Umbilical cord (tissue), 2 donors: ENCODE measurements at places on chromosomes 2 and 18. TPM values are rescaled to one million over a fixed set of nuclear protein-coding genes. Genes with fewer than 3 reads are reported as not detected.

Gene ADAM23
- total RNA-seq, result 3.4 TPM

DNA sequence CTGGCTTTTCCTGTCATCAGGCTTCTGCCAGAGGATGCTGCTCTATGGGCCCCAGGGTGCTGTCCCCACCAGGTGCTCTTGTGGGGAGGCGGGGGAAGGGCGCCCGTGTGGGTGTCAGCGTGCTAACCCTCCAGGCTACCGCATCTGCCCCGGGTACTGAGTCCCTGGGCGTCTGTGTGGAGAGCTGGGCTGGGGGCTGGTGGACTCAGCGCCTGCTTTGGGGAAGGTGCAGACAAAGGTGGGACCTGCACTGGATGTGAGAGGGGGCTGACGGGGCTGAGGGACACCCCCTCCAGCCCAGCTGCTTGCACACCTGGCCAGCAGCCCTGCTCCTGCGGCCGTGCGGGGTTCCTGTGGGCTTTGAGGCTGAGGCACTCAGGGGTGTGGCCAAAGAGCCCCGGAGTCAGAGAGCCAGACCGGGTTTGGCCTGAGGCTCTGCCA is 120.7 kb upstream of the PXDN start:
- DNase-seq, result no peak

Gene CCDC74B
- total RNA-seq, result 1.7 TPM

DNA sequence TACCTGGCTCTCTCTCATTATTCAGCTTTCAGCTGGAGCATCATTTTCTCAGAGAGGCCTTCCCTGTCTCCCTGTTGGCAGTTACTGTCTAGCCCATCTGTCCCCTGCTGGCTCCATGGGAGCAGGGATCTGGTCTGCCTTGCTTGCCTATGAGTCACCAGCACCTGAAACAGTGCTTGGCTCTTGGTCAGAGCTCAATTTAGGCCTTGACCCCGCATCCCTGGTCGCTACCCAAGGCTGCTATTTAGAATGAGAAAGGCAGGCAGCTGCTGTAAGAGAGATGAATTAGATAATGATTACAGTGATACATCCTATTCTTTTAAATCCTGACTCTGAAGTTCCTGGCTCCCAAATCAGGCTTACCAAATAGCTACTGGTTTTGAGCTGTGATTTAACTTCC is 32.9 kb downstream of the KCNE4 start:
- DNase-seq, result no peak

Gene LOXL3
- 68.1 TPM for total RNA-seq

Gene SGPP2
- total RNA-seq, result 1.2 TPM

- DNase-seq, result no peak
Observed at GRCh38 chr18:54181856-54182602, 42.4 kb downstream of the MBD2 start.

Gene IL37
- total RNA-seq, result not detected

Gene APOB
- total RNA-seq, result 1.7 TPM

GRCh38 chr2:45986509-45986908 is 310.7 kb upstream of the EPAS1 start:
- DNase-seq, result no peak

GRCh38 chr18:48529796-48530195 is 9.0 kb upstream of the CTIF start:
- no peak for DNase-seq

DNA sequence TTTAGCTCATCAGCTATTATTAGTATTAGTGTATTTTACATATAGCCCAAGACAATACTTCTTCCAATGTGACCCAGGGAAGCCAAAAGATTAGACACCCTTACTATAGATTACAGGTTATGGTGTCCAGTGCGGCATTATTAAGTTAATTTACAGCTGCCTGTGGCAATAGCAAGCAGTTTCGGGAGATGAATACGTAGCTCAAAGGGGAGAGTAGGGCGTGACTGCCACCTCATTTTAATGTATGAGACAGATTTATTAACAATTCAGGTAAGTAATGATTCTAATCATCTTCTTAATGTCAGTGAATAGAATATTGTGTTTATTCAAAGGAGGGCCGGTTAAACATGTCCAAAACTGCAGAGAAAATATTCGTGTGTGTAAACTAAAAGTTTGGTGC is 6.8 kb upstream of the DSG3 start:
- DNase-seq, result no peak

DNA sequence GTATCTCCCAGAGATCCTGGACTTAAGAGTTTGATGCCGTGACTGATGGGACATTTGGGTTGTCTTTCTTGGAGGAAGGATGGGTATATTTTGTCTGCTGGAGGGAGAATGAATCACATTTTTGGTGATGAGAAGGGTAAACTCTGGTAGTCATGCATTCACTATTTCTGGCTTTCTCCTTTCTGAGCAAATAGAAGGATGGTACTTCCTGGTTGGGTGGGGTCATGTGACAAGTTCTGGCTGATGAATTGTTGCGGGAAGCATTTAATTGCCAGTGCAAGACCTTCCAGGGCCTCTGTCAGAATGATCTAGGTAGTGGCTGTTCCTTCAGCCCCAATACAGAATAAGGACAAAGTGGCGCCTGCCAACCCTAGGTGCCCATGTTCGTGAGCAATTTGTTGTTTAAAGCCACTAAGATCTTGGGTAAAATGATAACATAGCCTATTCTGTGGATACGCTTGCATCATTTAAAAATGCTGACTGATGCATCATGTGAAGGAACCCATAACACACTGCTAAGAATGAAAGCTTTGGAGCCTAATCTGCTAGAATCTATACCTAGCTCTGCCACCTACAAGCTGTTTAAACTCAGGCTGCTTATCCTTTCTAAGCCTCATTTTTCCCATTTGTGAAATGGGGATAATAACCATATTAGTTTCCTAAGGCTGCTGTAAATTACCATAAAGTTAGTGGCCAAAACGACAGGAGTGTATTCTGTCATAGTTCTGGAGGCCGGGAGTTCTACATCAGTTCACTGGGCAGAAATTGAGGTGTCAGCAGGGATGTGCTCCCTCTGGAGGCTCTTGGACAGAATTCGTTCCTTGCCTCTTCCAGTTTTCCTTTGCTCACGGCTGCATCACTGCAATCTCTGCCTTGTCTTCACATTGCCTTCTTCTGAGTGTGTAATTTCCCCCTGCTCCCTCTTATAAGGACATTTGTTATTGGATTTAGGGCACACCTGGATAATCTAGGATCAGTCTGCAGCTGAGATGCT is 281.3 kb downstream of the AGPS start:
- DNase-seq, result no peak

DNA sequence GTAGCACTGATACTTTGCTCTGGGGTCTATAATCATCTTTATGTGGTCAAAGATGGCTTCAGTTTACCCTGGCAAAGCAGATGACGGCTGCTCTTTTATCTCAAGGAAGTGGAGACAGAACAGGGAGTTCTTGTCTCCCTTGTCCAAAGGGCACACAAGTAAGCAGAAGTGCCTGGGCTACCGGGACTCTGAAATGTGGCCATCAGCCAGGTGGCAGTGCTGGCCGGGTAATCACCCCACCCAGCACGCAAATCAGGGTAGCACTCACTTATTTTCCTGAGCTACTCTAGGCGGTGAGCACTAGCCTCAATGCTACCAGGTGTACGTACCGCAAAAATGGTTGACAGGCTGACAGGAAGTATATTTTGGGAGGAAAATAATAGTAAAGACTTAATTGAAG is 119.7 kb upstream of the ETAA1 start:
- no peak for DNase-seq

Gene TAF4B
- total RNA-seq, result 4.3 TPM

DNA sequence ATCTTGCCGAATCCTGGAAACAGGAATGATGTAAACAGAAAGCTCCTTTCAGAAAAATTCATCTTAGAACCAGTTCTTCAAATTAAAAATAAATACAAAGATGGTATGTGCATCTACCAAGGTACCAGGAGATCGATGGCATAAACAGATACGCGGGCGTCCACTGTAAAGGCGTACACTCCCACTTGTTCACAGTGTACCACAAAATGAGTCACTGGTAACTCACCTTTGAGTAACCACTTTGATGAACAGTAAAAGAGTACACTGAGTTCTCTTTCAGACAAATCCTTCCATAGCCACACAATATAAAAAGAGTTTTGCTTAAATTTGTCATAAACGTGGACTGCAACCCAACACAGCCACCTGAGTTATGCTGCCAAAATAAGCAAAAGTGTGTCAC is 128.3 kb downstream of the DNER start:
- no peak for DNase-seq

Gene HMSD
- 2.4 TPM for total RNA-seq
